ENCODE measurements at places on chromosomes 16 and 17.

GRCh38 chr17:80468242-80468641 is 8.2 kb downstream of the NPTX1 start:
- DNase-seq = no peak

- DNase-seq = no peak
Measured at GRCh38 chr17:5464717-5465507, 3.9 kb downstream of the DHX33 start.

- no peak for DNase-seq
Measured at GRCh38 chr17:65246252-65246651, 109.1 kb downstream of the RGS9 start.

DNA sequence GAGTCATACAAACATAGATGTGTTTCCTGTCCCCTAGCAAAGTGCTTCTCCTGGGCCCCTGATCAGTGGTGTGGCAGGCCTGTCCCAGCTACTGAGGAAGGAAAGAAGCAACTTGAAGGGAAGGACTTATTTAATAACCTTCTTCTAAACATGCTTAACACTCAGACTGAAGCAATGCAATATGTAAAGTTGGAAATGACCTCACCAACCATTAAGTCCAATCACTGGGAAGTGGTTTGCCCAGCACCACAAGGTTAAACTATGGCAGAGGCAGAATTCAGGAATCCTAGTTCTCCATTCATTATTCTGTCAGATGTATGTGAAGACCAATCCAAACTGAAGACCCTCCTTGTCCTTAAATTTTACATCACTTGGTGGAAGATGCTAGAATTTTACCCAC is 39.1 kb downstream of the CENPV start:
- DNase-seq = no peak

- no peak for DNase-seq
Measured at GRCh38 chr16:58098207-58099096, 30.7 kb downstream of the CFAP20 start.

DNA sequence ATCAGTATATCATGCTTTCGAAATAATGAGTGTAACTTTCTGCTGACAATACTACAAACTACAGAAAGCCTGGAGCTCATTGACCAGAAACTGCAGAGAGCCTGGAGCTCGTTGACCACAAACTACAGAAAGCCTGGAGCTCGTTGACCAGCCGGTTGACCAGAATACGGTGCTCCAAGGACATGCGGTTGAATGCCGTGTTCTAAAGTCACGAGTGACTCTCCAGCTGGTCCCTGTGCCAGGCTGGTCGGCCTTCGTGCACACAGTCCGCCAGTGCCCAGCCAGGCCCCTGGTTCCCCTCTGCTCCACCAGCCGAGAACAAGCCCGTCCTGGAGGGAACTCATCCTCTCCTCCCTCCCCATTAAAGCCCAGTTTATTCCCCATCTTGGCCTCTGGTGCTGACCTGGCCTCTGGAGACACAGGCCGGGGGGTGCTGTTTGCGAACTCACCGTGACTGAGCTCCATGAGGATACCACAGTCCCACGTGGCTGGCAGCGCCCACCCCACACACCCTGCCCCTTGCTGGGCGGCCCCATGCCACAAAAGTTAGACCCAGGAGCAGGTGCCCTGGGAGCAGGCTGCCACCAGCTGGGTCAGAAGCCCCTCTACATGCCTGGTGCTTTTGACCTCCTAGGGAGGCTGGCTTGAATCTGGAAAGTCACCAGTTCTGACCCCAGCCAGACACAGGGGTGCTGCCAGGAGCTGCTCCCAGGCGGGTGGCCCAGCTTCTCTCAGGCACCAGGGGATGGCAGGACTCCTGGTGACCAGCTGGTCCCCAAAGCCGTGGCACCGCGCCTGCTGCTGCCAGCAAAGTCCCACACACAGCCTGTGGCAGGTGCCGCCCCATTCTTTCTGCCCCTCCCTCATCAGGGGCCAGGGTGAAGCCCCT is 15.5 kb upstream of the CDH15 start:
- DNase-seq = no peak
